ENCODE measurements at places on chromosomes 7 and 10. TPM values are rescaled to one million over a fixed set of nuclear protein-coding genes. Genes with fewer than 3 reads are reported as not detected.

CLCN1 gene
- not detected for total RNA-seq

PNLIPRP3 gene
- total RNA-seq, result not detected

NEUROG3 gene
- not detected for total RNA-seq

UCMA gene
- not detected for total RNA-seq

AEBP1 gene
- 0.44 TPM for total RNA-seq

TSPAN15 gene
- 109 TPM for total RNA-seq

LLCFC1 gene
- total RNA-seq, result not detected

Measured in M059J (cell line).